ENCODE measurements at places on chromosomes 2 and 18.

DNA sequence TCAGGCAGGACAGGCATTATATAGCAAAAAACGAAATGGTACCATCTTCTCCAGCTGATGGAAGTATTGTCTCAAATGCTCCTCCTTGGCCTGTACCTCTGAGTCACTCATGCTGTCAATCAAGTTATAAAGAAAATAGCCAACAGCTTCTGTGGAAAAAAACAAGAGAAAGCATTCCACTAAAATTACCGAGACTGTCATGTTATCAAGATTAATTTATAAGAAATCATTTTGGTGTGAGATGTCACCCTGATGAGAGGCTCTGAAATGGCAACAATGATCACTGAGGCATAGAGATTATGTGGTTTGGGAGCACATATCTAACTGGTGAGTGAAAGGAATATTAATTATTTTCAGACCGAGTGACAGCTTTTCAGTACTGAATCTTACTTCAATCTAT, 47.4 kb downstream of the LRPPRC start:
- DNase-seq = no peak

DNA sequence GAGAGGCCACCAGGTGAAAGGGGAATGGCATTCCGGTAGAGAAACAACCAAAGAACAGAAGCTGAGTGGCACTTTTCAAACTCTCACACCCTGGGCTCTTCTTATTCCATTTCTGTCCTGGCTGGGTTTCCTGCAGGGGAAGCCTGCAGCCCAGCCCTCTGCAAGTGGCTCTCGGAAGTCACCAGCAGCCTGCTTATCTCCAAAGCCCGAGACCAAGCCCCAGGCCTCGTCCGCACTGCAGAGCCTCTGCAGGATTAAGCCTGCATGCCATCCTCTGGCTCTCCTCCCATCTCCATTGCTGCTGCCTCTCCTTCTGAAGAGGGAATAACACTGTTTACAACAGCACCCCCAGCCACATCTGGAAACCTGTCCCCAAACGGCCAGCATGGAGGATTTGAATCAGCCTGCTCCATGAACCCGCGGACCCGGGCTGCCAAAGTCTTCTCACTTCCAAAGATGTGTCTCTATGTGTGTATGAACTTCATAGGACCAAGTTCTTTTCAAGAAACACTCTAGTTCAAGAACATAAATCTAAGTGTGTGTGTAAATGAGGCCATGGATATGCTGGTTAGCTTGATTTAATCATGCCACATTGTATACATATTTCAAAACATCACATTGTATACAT, 54.2 kb downstream of the DIPK1C start:
- DNase-seq = no peak

DNA sequence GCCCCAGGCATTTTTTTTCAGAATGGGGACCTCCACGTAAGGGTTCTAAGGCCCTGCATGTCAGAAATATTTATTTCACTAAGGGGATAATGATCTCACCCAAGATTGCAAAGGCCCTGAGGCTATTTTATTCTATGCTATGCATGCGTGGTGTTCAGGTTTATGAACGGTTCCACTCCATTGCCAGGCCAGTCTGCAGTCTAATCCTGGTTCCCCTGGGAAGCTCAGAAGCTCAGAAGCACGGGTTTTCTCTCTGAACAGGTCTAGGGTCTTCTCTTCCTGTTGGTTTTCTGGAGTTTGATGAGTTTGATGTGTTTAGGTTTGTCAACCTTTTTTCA, 256.4 kb upstream of the PXDN start:
- DNase-seq = no peak

GRCh38 chr18:49743117-49743567, 70.2 kb downstream of the ACAA2 start:
- DNase-seq = no peak
